T-helper 17 cell (primary cell): ENCODE measurements at places on chromosomes 2 and 18. TPM values are rescaled to one million over a fixed set of nuclear protein-coding genes. Genes with fewer than 3 reads are reported as not detected.
A peak's percentile ranks its signal among the peaks of the same experiment; 100 is the strongest.

- peak overlapping the region; percentile 74 for H3K4me3 ChIP-seq
- peaks cover 28% of the 10 kb centered on the region for H3K4me1 ChIP-seq
- no peaks in the 10 kb centered on the region for H3K27me3 ChIP-seq
Measured at GRCh38 chr18:69935319-69936190, 12.1 kb downstream of the CD226 start.

- no peak overlapping the region for H3K4me3 ChIP-seq
- no peaks in the 10 kb centered on the region for H3K36me3 ChIP-seq
- no peaks in the 10 kb centered on the region for H3K27me3 ChIP-seq
- H3K4me1 ChIP-seq: no peaks in the 10 kb centered on the region
- no peak for DNase-seq
- H3K27ac ChIP-seq: no peak overlapping the region
Measured at GRCh38 chr2:21774691-21775368, 651.1 kb downstream of the TDRD15 start.

MBP gene
- 127 TPM for total RNA-seq

FBXO41 gene
- total RNA-seq: 13.5 TPM

GRCh38 chr2:170391697-170392096 is 213.8 kb downstream of the MYO3B start:
- peaks cover 4% of the 10 kb centered on the region for H3K4me1 ChIP-seq
- no peak overlapping the region for H3K4me3 ChIP-seq
- peaks cover 2% of the 10 kb centered on the region for H3K36me3 ChIP-seq

- H3K36me3 ChIP-seq: no peaks in the 10 kb centered on the region
- no peak overlapping the region for H3K4me3 ChIP-seq
- H3K27ac ChIP-seq: no peak overlapping the region
- no peak for DNase-seq
- H3K27me3 ChIP-seq: peaks cover 15% of the 10 kb centered on the region
- H3K4me1 ChIP-seq: no peaks in the 10 kb centered on the region
Measured at GRCh38 chr2:3712831-3713503, 9.6 kb downstream of the DCDC2C start.

GRCh38 chr18:56171848-56172247 is 466.5 kb downstream of the TXNL1 start:
- DNase-seq: no peak
- no peaks in the 10 kb centered on the region for H3K27me3 ChIP-seq
- no peak overlapping the region for H3K27ac ChIP-seq
- no peaks in the 10 kb centered on the region for H3K4me1 ChIP-seq
- no peaks in the 10 kb centered on the region for H3K36me3 ChIP-seq
- no peak overlapping the region for H3K4me3 ChIP-seq
